GM03348 (cell line): ENCODE measurements at places on chromosomes 4 and X.
A peak's percentile ranks its signal among the peaks of the same experiment; 100 is the strongest.

DNA sequence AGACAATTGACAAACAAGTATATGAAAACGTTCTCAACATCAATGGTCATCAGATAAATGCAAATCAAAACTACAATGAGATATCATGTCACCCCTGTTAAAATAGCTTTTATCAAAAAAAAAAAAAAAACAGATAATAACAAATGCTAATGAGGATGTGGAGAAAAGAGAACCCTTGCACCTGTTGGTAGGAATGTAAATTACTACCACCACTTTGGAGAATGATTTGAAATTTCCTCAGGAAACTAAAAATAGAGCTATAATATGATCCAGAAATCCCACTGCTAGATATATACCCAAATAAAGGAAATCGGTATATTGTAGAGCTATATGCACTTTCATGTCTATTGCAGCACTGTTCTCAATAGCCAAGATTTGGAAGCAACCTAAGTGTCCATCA, 470.6 kb upstream of the FSTL5 start:
- DNase-seq, result no peak

- no peak for DNase-seq
Measured at GRCh38 chr4:1502501-1502886, 96.3 kb upstream of the NKX1-1 start.

- no peak for DNase-seq
Measured at GRCh38 chr4:109155682-109156283, 146.7 kb downstream of the COL25A1 start.

DNA sequence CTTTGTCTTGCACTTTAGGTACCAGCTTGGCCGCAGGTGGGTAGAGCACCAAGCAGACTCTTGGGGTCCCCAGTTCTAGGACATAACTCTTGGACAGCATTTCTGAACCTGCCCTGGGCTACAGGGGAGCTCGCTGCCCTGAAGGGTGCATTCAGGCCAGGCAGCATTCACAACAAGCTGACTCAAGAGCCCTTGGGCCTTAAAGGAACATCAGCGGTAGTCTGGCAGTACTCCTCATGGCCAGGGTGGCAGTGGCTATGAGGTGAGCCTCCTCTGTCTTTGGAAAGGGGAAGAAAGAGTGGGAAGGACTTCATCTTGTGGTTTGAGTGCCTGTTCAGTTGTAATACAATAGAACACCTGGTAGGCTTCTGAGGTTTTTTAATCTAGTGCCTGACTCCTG, 24.8 kb upstream of the SMARCA5 start:
- no peak for DNase-seq

GRCh38 chr4:1294424-1294823, 4.7 kb downstream of the MAEA start:
- DNase-seq, result no peak

GRCh38 chr4:48270951-48271473, 1.4 kb upstream of the TEC start:
- DNase-seq, result no peak

GRCh38 chr4:182288534-182288933, 45.3 kb downstream of the TENM3 start:
- no peak for DNase-seq

- no peak for DNase-seq
Measured at GRCh38 chr4:10569491-10569890, 112.3 kb upstream of the ZNF518B start.

- DNase-seq, result no peak
Measured at GRCh38 chrX:138908577-138908976, 197.1 kb upstream of the FGF13 start.

- no peak for DNase-seq
Measured at GRCh38 chrX:31506360-31506759, 434.5 kb upstream of the FTHL17 start.

DNA sequence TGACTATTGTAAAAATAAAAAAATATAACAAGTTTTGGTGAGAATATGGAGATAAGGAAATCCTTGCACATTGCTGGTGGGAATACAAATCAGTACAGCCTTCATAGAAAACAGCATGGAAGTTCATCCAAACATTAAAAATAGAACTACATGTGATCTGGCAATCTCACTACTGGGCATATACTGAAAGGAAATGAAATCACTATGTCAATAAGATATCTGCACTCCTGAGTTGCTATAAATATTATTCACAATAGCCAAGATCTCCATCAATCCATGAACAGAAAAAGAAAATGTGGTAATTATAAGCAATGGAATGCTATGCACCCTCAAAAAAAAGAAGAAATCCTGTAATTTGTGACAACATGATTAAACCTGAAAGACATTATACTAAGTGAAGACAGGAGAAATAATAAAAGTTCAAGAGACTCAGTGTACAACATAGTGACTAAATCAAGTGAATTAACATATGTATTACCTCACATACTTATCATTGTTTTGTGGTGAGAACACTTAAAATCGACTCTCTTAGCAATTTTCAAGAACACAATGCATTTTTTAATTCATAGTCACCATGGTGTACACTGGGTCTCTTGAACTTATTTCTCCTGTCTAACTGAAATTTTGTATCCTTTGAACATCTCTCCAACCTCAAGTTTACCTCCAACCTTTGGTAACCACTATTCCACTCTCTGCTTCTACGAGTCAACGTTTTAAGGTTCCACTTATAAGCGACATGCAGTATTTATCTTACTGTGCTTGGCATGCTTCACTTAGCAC, 1703.7 kb upstream of the AGA start:
- DNase-seq, result no peak

GRCh38 chrX:132292793-132293192, 73.5 kb upstream of the RAP2C start:
- DNase-seq, result peak; percentile 62

- no peak for DNase-seq
Measured at GRCh38 chr4:189293459-189293858, 647.2 kb upstream of the FRG1 start.

- no peak for DNase-seq
Measured at GRCh38 chrX:48793935-48794334, 7.5 kb downstream of the GATA1 start.

DNA sequence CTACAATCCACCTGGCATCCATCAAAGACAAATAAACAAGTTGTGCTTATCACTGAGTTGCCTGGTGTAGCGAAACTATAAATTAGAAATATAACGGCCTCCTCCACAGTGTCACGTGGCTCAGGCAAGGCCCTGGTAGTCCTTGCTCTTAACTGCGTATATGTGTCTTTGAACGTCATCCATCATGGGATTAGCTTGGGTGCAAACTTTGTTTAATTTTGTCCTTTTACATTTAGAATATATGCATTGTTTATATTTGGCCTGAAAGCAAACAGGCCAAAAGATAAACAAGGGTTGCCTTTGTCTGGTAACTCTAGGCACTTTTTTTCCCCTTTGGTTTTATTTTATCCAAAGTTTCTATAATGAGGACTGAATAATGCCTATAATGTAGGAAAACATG, 184.9 kb downstream of the KIT start:
- no peak for DNase-seq

- no peak for DNase-seq
Measured at GRCh38 chrX:42541554-42541953, 236.4 kb downstream of the PPP1R2C start.

DNA sequence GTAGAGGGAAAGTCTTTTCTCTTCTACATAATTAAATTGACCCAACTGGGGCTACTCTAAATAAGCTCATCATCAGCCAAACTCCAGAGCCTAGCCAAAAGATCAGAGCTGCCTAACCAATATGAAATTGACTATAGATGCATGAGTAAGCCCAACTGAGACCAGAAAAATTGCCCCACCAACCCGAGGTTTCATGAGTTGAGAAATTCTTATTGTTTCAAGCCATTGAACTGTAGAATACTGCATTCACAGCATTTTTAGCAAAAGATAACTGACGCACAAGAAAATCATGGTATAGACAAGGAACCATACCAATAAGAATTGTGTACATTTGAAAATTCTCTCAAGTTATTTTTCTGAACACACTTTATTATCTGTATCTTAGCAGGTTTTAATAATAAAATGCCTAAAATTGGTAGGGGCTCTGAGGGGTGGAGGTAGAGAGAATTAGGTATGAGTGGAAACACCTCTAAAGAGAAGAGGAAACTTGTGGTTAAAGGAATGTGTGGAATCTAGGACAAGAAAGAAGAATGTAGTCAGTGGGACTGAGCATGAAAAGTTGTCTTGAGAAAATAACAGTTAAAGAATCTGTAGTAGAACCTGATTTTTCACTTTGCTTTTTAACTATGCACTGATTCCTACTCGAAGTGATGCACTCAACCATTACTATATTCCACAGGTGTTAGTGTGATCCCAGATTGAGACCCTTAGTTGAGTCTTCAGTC, 200.9 kb upstream of the PPP1R2C start:
- DNase-seq, result no peak

DNA sequence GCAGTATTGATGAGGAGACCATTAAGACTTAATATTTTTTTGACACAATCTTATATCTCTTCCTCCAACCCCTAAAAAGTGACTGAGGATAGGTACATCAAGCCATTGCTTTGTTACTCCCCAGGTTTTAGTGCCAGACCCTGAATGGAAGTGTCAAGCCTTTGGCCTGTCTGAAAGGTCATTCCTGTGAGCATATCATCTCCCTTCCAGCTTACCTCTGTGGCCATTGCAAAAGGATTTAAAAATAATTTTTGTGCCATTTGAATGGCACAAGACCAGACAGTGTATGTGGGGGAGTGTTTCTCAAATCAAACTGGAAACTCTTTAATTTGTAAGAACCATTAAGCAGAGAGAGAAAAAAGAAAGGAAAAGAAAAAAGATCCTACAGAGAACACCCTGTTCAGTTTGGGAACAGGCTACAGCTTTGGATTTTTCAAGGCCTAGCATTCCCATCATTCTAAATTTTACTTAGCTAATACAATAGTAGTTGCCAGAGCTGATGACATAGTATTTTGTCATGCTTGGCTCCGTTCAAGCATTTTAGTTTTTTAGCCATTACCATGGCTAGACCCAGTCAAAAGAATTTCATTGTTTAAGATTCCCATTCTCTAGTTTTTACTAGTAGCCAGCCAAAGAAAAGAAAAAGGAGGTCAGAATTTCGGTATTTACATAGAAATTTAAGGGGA, 49.6 kb downstream of the HPF1 start:
- no peak for DNase-seq

- DNase-seq, result no peak
Measured at GRCh38 chr4:8173492-8174242, 15.1 kb upstream of the ABLIM2 start.

- DNase-seq, result no peak
Measured at GRCh38 chrX:72143609-72143907, 11.8 kb upstream of the RTL5 start.

DNA sequence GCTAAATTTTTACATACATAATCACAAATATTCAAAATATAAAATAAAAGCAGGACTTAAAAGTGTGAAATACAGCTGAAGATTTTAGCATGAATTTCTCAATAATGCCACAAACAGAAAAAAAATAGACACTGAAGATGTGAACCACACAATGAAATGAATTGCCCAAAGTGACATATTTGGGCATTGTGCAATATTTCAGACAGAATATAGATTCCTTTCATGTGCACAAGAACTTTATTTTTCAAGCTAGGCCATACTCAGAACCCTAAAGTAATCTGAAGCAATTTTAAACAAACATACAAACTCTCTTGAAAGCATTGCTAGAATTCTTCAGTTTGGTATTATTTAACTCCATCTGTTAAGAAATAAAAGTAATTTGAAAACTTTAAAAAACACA, 764.1 kb downstream of the STIM2 start:
- no peak for DNase-seq

GRCh38 chrX:22575161-22575845, 302.6 kb downstream of the CBLL2 start:
- peak; percentile 3 for DNase-seq

DNA sequence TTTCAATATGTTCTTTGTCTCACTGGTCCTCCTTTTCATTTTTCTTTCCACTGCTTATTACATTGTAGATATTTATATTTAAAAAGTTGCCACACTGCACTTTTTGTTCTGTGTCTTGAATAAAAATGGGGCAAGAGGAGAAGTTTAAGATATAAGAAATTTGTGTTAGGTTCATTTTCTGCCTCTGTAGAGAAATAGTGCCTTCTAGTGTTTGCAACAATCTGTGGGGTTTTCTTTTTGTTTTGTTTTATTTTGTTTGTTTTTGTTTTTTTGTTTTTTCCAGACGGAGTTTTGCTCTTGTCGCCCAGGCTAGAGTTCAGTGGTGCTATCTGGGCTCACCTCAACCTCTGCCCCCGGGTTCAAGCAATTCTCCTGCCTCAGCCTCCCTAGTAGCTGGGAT, 20.1 kb upstream of the SMIM14 start:
- DNase-seq, result peak; percentile 30

GRCh38 chr4:77445823-77446222, 159.8 kb upstream of the CXCL13 start:
- DNase-seq, result no peak

GRCh38 chr4:80219301-80220025, 22.2 kb downstream of the PRDM8 start:
- no peak for DNase-seq

- no peak for DNase-seq
Measured at GRCh38 chr4:69710580-69710979, 49.8 kb downstream of the SULT1B1 start.

GRCh38 chr4:127469542-127469941, 163.2 kb upstream of the INTU start:
- no peak for DNase-seq

- DNase-seq, result no peak
Measured at GRCh38 chr4:48190839-48191238, 56.8 kb upstream of the TXK start.

DNA sequence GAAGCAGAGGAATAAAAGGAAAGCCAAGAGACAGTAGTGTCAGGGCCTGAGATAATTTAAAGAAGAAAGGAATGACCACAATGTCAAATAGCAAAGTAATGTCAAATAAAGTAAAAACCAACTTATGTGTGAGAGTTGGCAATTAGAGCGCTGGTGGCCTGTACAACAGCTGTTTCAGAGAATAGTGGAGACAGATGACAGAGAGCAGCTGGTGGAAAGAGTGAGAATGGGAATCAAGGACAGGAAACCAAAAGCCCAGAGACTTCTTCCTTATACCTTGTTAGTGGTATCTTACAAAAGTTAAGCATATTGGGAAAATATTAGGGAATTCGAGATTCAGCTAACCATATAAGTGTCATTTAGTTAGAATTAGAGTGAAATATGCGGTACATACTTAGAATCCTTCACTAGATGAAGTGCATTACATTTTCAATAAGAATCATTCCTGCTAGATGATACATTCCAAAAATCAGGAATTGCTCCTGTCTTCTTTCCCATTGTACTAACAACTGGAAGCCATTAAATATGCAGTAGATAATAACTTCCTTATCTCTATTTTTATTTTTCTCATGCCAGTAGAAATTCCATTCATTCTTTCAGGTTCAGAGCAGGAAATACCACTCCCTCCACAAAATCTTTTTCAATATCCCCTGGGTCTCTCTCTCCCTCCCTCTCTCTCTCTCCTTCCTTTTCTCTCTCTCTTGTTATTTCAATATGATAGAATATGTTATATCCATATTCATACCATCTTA, 525.4 kb downstream of the CENPC start:
- no peak for DNase-seq
